T1000 (cell line): ENCODE measurements at places on chromosomes 7 and 10.

DNA sequence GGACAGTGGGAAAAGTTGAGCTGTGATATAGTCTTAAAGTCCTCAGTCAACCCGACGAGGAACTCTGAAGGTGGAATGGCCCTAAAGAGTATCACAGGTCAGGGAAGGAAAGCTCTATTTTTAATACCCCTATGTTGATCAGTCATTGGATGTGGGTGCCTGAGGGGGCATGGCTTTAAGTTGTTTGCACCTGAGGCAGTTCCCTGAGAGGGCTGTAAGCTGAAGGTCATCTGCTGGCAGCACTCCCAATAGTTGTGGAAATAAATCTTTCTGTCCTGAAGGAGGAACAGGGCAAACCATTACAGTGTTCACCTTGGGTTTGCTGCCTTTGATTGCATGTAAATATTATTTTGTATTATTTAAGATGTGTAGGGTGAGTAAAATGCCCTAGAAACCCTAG is 17.8 kb upstream of the C1GALT1 start:
- DNase-seq = no peak

DNA sequence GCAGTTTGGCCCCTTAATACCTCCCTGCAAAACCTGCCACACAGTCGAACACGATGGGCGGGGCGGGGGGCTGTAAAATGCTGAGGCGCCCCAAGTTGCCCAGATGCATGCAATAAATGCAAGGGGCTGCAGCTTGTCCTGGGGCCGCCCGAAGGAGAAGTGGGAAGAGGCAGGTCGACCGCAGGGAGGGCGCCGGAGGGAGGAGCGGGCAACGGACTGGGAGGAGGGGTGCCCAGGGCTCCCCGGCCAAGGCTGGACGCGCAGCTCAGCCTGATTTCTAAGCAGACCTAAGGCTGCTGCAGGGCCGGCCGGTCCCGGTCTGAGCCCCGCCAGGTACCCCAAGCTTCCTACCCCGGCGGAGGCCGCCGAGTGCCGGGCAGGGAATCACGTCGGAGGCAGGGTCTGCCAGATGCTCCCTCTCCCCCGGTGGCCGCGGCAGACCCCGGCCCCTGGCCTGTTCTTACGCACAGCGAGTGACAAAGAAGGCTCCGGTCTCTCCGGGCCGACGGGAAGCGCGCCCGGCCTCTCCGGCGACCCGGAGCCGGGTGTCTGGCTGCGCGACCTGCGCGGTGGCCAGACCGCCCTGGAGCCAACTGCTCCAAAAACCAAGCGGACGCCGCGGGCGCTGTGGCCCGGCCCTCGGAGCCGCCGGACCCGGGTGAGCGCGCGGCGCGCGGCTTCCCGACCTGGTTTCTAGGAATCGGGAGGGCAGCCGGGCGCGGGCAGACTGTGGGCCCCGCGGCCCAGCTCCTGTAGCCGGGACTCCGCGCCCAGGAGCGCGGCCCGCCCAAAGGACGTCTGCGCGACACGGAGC is 744 bp upstream of the EBF3 start:
- peak; percentile 45 for DNase-seq

DNA sequence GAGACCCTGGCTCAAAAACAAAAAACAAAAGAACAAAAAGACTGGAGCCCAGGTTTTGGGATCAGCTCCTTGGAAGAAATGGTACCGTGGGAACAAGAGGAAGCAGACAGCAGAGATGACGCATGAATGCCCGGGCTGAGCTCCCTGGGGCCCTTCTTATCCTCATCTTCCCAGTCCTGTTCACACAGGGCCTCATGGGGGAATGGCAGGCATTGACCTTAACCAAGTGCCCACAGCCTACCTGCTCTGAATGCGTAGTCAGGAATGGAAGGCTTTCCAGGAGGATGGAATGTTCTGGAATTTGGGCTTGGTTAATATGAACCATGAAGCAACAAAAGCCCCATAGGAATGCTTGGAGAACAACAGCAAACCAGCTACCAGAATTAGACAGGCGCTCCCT is 154.7 kb downstream of the PRPF18 start:
- no peak for DNase-seq

DNA sequence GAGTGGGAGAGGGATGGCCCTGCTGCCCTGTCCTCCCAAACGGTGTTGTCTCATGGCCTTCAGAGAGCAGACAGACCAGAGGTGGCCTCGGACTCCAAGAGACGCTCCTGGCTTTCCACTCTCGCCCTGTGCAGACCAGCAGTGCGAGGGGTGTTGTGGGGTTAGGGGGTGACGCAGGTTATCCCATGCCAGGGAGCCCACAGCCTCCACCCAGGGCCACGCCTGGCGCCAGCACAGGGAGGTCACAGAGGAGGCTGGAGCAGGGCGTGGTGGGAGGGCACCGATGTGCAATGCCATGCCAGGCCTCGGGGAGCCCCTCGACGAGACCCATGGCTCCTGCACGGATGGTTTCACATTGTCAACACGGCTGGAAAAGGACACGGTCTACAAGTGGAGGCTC is 52.1 kb downstream of the INPP5A start:
- no peak for DNase-seq

- no peak for DNase-seq
Observed at GRCh38 chr7:7292085-7292484, 109.7 kb downstream of the C1GALT1 start.

DNA sequence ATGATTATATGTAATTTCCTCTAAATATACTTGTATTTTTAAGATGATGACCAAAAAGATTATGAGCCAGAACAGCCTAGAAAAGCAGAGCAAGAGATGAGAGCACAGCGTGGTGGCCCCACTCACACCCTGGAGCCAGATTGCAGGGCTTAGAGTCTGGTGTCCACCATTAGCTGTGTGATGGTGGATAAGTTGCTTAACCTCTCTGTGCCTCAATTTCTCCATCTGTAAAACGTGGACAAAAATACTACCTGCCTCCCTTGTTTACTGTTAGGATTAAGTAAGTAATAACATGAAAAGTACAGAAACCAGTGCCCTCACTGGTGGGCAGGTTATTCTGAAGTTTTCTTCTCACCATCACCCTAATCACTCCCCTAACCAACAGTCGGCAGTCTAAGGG is 212.3 kb downstream of the COBL start:
- DNase-seq = no peak

DNA sequence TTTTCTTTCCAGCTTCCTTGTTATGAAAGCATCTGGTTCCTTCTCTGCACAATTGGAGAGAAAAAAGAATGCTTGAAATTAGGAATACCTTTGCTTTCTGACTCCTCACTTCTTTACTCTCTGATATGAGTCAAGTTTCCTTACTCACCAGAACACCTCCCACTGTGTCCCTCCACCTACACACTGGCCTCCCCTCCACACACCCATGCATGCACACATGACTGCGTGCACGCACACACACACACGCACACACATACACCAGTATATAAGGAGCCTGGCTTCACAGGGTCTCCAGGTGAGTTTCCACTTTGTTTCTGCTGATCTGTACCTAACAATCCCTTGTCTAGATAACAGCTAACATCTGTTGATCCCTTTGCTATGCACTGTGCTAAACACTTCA is 11.4 kb upstream of the PTER start:
- no peak for DNase-seq

- DNase-seq = no peak
Observed at GRCh38 chr7:157871681-157872080, 534.9 kb downstream of the DNAJB6 start.
